ENCODE measurements at places on chromosomes 1 and 21.

DNA sequence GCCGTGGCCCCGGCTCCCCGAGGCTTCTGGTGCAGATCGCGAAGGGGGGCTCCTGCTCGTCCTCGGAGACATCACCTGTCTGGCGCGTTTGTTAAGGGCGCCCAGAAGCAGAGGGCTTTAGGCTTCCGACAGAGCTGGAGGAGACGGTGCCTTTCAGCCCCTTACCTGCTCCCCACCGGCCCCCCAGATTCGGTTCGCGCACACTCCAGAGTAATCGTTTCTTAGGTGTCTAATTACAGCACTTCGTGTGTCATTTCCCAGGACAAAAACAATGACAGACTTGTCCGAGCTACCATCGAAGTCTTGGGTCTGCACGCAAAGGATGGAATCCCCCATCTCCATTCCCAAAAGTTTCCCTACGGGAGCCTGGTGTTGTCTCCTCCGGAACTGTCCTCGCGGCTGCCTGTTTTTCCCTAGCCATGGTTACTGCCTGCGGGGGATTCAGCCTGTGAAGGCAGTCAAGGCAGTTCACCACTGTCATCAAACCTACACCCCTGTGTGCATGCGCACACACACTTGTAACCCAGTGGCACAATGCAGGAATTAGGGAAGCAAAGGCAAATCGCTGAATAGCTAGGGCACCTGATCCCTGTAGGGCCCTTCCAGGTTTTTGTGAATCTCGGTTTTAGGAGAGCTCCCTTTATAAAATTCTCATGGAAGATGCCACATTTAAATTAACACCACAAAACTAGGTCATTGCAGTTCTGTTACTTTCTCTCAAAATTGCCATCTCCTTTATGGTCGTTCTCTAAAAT is 738 bp upstream of the CDC42BPA start:
- DNase-seq: no peak

- peak; percentile 71 for DNase-seq
Observed at GRCh38 chr1:21216835-21217811, 40.4 kb upstream of the EIF4G3 start.

GRCh38 chr1:48931506-48932192 is 155.0 kb upstream of the BEND5 start:
- DNase-seq: no peak

DNA sequence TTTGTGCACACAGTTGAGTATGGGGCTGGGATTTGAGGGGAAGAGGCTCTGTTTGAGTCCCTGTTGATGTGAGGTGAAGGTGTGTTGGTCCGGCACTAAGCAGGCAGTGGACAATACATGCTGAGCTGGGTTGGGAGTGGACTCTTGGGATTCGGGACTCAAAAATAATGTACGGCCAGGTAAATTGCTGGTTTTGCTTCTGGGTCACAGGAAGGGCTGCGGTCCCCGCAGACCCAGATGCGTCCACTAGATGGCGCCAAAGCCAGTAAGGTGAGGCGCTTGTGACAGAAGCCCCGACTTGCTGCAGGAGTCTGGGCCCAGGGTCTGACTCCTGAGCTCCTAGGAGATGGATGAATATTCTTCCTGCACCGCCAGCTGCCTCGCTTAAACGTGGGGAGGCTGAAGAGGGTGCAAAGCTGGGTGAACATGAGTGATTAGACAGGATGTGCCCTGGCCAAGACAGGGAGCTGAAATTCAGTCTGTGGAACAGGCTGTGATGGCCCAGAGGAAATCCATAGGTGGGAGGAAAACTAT is 61.4 kb downstream of the ACBD3 start:
- DNase-seq: peak; percentile 91

DNA sequence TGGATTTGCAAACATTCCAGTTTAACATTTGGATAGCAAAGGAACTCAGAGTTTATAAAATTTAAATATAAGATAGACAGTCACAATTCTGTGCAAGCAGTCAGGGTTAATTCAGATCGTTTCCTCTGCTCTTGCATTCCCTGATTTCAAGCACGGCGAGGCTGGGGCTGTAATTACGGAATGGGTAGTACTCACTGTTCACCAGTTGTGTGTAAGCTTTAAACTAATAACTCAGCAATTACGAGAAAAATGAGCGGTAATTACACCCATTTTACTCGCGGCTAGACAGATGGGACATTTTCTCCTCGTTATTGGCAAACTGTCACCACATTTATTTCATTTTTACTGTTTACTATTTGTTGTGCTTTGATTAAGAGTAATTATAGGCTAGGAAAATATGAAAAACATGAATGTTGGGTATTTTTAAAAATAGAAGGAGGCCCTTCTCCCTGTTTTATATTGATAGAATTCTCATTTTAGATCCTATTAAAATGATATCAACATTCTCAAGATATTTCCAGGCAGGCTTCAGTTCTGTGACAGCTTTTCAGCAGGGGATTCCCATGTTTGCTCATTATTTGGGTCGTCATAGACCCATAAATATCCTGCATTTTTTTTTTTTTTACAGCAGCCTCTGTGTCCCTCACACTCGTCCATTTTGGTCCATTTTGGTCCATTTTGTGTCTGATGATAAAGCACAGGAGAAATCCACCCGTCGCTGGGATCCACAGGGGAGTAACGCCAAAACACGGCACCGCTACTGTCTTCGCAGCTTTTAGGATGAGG is 208.3 kb downstream of the DSCAM start:
- DNase-seq: no peak

DNA sequence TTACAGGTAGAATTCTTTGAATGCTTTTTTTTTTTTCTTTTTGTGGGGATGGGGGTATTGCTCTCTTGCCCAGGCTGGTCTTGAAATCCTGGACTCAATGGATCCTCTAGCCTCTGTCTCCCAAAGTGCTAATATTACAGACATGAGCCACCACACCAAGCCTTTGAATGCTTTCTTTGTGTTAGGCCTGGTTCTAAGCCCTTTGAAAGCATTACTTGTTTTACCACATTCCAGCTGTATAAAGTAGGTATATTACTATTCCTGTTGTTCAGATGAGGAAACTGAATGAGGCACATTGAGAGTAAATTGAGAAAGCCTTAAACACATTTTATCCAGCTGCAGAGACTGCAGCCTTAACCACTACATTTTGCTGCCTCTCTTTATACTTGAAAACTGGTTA is 841.8 kb upstream of the ADGRL4 start:
- DNase-seq: no peak

GRCh38 chr1:163650624-163651023 is 328.9 kb downstream of the NUF2 start:
- no peak for DNase-seq

DNA sequence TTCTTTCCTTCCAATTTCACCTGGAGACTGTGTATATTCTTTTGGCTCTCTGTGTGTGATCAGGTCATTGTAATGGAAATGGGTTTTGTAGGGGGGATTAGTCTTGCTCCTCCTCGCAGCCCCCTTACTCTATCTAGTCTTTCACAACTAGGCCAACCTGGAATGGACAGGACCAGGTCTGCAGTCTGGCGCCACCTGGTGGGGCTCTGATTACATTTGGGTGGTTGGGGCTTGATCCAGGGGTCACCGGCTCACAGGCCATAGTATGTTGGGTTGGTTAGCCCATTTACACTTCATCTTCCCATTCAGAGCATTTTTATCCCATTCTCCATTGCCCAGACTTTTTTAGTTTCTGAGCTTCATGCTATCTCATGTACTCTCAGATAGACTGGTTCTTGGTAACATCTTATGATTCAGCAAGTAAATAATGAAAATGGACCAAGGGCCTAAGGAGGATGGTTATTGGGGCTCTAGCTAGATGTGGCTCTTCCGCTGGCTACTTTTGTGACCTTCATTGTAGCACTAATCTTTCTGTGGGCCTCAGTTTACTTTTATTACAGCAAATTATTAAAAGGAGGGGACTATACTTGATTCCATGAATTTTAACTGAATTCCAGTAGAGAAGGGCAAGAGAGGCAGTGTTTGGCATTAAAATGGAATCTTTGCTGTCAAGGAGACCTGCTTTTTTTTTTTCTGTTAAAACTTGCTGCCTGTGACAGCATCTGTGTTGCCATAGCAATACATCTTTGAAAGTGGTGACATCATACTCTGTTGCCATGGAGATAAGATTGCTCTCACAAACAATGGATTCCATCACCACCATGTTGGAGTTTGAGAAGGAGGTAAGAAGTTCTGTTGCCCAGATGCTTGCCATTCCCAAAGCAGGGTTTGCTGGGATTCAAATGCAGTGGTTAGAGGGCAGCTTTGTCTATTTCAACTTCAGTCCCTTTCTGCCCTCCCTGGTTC is 150.1 kb downstream of the PLXNA2 start:
- peak; percentile 42 for DNase-seq

- no peak for DNase-seq
Observed at GRCh38 chr1:92037400-92037799, 7.6 kb downstream of the EPHX4 start.

- DNase-seq: no peak
Observed at GRCh38 chr21:42092771-42093170, 21.7 kb downstream of the UMODL1 start.

DNA sequence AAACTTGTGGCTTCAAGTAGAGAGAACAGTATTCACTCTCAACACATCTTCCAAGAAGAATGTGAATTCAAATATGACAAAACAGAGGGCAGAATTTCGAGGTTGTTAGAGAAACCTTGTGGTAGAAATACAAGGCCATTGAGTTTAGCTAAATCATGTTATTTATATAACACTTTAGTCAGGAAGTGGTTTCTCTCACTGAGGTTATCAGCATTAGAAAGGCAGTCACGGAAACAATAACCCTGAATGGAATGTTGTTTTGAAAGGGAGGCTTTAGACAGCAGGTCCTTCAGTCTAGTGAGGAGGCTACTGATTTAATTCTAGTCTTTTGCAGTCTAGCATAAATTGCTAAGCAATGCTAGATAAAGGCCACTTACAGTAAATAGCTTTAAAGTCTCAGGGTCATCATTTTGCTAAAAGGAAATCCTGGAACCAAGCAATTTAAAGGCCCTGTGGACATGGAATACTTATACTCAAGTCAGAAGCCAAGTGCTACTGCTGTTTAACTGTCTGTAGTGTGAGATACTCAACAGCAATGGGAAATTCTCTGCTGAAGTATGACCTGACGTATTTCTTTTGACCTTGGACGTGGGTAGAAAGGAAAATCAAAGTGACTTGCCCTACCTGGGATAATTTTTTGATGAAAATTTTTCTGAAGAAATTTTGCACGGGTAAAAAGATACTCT is 89.0 kb upstream of the CHODL start:
- DNase-seq: no peak

DNA sequence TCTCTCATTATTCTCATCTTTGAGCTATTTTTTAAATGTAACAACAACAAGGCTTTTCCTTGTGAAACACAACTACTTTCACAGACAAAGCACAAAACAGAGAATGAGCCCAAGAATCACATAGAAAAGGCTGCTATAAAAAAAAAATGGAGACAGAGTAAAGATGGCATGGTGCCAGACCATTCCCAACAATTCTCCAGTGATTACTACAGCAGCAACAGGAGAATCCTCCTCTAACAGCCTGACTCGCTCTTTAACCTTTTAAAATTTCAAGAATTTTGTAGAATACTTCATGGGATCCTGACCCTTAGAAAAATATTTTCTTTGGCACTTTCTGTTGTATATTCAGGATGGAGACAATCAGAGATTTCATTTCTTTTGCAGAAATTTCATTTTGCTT is 3.8 kb upstream of the BCAS2 start:
- DNase-seq: no peak

DNA sequence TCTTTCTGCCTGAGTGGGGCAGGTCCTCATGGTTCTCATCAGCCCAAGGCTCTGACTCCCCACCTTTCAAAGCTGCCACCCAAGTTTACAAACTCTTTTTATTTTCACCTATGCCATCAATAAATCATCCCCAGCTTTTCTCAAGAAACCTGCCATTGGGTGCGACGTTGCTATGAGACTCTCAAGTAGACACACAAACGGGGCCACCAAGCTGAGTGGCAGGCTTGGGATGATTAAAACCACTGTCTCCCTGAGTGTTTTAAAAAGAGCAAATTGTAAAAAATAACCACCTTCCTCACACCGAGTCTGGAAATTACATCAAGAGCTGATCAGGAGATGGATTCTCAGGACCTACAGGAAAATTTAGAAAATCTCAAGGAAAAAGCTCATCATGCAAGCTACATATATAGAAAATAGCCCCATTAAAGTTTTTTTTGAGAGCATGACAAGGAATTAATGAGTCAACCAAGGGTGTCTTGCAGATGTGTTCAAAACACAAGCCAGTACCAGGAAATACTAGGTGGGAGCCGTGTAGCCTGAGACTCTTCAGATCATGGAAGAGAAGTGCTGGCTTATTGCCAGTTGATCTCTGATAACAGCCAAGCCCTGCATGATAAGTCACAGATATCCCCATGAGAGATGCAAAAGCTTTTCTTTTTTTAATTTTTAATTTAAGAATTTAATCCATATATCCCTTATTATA is 158.4 kb upstream of the BACE2 start:
- no peak for DNase-seq

DNA sequence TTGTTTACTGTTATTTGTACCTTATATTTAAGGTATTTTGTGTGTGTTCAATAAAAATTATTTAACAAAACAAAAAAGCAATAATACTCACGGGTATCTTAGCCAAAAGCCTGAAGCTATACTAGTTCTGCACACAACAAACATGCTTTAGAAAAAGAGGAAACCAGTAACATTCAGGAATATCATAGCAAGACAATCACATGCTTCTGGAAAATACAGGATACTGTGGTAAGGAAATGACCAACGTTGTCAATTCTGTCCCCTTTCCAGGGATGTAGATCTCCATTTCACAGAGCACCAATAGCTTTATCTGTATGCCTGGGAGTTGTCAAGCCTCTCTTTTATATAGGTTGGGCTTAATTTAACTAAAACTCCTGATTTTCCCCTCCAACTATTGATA is 288.4 kb downstream of the SMYD3 start:
- no peak for DNase-seq
